ENCODE measurements at places on chromosomes 1 and 21.

DNA sequence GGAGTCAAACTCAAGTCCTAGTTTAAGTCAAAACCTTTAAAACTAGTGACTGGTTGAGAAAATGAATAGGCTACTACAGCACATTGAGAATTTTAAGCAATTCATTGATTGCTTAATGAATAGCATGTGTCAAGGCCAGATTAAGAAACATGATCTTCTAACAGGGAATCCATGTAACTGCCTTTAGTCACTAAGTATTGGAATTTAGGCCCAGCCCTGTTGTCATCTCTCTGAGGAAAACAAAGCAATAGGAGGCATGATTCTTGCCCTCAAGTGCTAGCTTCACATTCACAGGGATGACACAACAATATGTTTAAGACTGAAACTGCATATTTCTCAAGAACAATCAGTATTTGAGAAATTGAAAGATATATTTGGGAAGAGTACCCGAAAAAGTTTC, 70.0 kb upstream of the PTGS2 start:
- no peak for DNase-seq

DNA sequence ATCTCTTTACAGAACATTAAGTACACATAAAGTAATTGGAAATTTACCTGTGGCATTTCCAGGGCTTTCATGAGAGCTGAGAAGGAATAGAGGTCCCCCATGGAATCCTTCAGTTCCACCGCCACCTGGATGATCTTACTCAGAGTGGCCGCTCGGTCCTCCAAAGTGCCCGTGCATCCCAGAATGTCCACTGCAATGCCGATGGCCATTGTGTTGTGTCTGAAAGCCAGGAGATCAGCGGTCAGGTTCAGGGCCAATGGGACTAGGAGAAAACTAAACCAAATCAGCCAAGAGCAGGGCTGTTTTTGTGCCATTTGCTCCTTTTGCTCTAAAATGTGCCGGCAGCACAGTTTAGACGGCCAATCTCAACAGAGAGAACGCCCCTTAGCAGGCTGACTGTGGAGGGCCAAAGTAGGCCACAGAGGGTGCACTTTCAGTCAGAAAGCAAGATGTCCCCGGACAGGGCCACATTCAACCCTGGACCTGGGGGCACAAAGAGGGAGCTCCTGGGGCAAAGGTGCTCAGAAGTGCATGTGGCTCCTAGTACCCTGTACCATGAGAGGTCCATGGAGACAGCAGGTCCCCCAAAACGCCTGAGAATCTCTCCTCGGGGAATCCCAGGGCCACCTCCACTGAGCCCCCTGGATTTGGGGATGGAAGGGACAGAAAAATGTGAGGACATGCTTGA, 109.9 kb downstream of the BCAR3 start:
- DNase-seq = no peak

GRCh38 chr1:20981915-20982314, 194.8 kb downstream of the EIF4G3 start:
- no peak for DNase-seq

DNA sequence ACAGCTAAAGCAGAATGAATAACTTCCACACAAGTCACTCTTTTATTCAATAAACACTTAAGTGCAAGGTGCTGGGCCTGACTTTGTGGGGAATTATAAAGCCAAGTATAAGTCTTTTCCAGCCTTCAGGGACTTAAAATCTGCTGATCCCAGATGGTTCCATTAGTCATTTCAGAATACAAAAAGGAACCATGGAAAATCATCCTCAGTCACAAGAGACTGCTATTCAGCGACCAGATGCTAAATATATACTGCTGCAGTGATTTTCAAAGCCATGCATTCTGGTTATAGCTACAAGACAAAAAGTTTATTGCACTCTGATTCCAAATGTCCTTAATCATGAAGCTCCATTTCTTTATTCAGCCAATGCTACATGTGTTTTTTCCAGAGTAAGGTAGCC, 25.7 kb downstream of the GLMN start:
- DNase-seq = no peak

DNA sequence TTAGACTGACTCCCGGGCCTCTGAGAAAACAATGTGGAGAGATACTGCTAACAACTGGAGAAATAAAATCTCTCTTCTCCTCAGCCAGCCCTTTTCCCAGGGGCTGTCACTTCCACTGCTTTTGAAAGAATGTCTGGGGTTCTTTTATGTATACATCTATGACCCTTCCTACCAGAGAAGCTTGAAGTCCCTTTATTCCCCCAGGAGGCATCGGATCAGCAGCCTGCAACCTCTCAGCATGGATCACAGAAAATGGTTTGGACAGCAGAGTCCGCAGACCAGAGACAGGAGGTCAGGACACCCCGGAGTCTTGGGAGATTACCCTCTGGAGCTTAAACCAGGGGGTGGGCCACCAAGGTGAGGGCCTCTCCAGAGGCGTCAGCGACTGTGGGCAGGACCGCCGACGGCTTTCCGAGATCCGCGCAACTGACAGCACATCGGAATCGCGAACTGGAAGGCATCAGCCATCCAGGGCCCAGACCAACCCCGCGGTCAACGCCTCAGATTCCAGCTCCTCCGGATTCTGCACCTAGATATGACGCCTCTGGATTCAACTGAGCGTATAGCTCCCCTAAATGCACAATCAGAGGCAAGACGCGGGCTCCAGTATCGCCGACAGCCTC, 1.0 kb downstream of the EPHA10 start:
- DNase-seq = no peak

DNA sequence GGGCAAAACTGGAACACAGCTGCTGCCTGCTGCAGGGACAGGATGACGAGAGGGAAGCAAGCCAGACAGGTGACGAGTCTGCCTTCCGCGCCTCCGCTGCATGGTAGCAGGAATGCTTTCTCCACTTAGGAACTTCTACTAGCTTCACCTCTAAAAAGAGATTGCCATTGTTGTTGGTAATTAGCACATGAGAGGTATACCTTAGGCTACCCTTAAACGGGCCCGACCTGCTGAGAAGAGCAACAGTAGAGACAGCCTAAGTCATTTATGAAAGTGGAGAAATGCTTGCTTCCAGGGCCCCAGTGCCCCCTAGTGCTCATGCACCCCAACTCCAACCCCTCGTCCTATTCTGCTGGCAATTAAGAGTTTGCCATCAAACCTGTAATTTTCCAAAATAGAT, 96.9 kb upstream of the AKT3 start:
- DNase-seq = peak; percentile 40

DNA sequence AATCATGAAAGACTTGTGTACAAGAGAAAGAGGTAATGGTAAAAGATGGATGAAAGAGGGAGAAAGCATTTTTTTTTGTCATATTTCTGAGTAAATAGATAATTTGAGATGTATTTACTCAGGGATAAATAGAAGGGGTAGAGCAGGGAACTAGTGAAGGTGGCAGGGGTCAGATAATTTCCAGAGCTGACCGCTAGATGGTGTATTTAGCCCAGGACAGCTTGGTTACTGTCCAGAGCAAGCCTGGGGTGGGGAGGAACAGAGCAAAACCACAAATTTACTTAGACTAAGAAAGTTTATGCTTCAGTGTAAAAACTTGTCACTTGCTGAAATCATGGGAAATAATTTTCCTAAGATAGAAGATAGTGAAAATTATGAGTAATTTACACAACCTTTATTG, 91.5 kb downstream of the XCL2 start:
- DNase-seq = no peak

- no peak for DNase-seq
Observed at GRCh38 chr1:229035748-229036082, 235.2 kb upstream of the RAB4A start.

- DNase-seq = no peak
Observed at GRCh38 chr1:67138813-67139499, 4.2 kb upstream of the C1orf141 start.

DNA sequence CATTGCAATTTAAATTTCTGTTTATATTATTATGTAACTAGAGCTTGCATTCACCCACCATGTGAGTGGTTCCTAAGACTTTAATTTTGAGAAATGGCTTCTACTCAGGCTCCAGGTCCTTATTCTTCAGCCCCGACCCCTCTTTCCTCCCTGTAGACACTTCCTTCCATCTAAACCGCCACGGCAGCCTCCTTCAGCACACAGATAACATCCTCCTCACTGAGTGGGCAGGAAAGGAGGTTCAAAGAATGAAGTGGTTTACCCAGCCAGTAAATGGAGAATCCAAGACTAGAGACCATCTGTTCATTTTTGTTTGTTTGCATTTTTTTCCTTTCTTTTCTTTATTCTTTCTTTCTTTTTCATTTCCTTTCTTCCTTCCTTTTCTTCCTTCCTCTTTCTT, 37.1 kb upstream of the SOD1 start:
- no peak for DNase-seq

DNA sequence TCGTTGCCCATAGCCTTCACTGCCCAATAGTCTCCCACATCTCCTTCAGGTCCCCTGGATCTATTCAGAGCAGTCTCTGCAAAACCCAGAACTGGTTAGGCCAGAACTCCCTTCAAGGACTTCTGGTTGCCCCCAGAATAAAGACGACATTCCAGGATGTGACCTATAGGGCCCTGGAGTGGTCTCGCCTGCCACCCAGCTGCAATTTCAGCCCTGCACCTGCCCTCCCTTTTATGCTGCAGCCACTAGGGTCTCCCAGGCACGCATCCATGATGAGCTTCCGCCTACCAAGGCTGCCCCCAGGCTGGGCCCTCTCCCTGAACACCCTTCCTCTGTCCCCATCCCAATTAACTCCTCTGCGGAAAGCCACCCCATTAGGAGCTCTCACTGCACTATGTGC, 7.2 kb upstream of the TSPEAR start:
- DNase-seq = no peak

DNA sequence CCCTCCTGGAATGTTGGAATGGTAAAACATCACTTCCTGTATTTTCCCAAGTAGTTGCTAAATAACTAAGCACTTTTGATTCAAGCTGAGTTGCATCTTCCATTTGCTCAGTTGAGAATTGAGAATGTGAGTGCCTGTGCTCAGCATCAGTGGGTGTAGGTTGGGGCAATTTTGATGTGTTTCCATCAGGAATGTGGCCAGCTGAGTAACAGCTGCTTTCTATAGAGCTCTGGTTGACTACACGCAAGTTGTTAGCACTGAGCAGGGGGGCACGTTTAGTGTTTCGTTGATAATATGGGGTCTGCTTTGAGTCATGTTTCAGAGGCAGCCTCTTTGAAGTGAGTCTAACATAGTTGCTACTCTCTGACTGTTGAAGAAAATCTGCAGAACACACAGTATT, 41.5 kb downstream of the LRRC53 start:
- no peak for DNase-seq

DNA sequence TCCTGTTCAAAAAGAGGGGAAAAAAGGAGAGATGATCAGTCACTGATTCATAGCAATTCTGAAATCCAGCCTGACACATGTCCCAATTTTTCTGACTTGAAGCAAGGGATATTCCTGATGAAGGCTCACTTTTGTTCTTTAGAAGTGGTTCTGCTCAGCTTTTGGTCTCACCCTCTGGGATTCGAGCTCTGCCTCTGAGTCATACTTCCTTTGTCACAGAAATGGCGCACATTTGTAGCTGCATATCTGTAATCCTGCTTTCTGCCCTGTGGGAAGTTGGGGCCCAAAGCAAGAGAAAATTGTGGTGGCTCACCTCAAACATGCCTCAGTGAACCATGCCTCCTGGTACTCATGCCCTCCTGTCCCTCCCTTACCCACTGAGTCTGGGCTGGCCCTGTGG, 22.3 kb upstream of the FAM78B start:
- DNase-seq = no peak

- no peak for DNase-seq
Observed at GRCh38 chr1:28801461-28801860, 10.5 kb upstream of the OPRD1 start.

DNA sequence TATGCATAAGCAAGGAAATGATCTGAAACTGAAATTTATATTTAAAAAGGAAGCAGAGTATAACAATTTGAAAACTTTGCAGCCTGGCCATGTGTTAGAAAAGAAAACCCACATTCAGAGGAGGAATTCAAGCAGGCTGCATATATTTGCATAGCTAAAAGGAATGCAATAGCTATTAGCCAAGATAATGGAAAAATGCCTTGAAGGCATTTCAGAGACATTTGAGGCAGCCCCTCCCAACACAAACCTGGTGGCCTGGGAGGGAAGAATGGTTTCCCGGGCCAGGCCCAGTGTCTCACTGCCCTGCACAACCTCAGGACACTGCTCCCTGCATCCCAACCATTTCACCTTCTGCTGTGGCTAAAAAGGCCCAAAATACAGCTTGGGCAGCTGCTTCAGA, 136.8 kb downstream of the TYW3 start:
- DNase-seq = no peak

- DNase-seq = no peak
Observed at GRCh38 chr21:46223217-46223616, 5.4 kb downstream of the LSS start.

DNA sequence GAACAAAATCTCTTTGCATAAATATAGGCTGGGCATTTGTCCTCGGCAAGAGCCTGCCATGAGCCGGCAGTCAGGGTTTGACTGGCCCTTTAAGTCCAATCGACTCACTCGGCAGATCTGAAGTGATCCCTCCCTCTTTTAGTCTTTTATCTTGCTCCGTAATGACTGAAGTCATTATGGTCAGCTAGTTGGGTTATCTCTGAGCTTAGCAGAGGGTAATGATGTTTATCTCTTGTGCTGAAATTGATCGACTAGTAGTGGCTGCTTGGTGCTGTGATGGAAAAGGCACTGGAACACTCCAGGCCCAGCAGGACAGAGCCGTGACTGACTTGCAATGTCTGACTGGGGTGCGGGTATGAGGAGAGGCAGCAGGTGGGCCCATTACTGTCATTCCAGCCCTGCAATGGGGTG, 468 bp upstream of the ABCA4 start:
- no peak for DNase-seq

DNA sequence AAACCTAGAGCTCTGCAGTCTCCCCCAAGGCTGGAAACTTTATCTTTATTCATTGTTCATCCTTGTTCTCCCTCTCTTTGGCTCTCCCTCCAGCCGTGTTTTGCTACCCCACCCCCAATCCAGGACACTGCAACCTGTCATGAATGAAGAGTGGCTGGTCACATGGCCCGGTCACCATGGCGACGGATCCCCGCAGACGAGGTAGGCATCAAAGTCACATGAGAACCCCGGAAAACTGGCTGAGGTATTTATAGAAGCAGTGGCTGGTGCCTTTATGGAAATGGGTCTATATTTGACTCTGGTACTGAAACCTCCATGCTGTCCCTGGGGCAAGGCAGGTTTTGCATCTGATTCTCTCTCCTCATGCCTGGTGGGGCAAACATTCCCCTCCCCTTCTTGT, 13.4 kb upstream of the SLC6A17 start:
- DNase-seq = no peak

DNA sequence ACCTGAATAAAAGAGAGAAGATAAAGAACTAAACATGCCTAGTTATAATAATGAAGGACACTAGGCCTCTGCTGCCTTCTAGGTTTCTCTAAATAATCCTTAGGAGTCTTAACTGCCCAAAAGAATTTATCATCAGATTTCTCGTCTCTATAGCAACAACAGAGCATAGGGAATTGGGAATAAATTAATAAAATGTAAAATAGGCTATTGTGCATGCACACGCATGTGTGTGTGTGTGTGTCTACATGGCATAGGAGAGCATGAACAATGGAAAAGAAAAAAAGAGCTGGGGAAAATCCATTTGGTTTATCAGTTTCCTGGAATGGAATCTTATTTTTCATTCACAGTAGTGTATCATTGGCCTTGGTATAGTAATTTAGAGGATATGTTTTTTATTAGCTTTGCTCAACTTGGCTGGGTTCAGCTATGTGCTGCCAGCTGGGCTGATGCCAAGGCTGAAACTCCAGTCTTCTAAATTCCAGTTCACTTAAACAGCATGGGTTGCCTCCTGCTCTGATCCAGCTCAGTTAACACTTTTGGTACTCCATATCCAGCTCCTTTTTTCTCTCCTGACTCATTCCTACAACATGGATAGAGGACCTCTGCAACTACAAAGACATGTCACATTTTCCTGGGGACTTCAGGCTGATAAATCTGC, 80.6 kb upstream of the SLFNL1 start:
- DNase-seq = no peak

- no peak for DNase-seq
Observed at GRCh38 chr1:162720996-162721395, 69.5 kb upstream of the HSD17B7 start.

All from activated gamma-delta T cell treated with Interleukin-2 at 50 U/mL for 16 hours (primary cell).